ENCODE measurements at places on chromosomes 16 and 17.

GRCh38 chr17:75270966-75271232, at the start of gene MIF4GD:
MIF4GD (minus strand) TSS chr17:75271231; CDS start chr17:75270195, 1,036 bp downstream.
- no peak for DNase-seq

- DNase-seq: no peak
These were observed 108.9 kb upstream of the CIBAR2 start for GRCh38 chr16:85220964-85221731.

DNA sequence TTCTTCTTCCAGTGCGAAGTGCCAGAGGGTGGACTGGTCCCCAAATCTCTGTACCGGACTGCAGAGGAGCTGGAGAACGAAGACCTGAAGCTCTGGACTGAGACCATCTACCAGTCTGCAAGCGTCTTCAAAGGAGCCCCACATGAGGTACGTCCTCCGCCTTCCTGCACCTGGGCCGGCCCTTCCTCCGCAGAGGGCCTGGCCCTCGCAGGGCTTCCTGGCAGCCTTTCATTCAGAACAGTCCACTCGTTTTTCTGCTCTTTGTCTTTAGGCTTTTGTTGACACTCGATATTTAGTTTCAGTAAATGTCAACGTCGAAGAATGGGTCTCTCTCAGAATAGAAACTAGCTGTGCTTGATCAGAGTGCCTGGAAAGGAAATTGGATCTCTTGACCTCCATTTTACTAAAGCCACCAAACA, 68.6 kb downstream of the SEC14L1 start:
- no peak for DNase-seq

GRCh38 chr17:73711184-73711583, 66.9 kb upstream of the SDK2 start:
- peak; percentile 35 for DNase-seq

DNA sequence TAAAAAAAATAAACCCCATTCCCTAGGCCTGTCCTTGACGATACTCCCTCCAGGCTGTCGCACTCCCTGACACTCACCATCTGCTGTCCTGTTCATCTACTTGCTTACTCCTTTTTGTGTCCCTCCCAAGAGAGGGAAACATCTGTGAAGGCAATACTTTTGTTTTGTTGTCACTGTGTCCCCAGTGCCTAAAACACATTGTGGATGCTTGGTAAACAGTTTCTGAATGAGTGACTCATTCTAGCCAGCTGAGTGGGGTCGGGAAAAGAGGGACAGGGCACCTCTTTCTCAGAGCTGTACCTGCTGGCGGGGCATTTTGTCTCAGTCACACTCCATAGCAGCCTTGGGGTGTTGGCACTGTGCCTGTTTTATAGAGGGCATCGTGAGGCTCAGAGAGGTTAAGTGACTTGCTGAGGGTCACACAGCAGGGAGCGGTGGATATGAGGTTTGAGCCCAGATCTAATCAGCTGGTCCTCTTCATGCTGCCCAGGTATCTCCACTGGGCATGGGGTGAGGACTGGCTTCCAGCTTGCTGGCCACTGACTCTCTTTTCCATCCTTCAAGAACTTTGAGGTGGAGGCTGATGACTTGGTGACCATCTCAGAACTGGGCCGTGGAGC, 15.6 kb downstream of the MAP2K3 start:
- no peak for DNase-seq

DNA sequence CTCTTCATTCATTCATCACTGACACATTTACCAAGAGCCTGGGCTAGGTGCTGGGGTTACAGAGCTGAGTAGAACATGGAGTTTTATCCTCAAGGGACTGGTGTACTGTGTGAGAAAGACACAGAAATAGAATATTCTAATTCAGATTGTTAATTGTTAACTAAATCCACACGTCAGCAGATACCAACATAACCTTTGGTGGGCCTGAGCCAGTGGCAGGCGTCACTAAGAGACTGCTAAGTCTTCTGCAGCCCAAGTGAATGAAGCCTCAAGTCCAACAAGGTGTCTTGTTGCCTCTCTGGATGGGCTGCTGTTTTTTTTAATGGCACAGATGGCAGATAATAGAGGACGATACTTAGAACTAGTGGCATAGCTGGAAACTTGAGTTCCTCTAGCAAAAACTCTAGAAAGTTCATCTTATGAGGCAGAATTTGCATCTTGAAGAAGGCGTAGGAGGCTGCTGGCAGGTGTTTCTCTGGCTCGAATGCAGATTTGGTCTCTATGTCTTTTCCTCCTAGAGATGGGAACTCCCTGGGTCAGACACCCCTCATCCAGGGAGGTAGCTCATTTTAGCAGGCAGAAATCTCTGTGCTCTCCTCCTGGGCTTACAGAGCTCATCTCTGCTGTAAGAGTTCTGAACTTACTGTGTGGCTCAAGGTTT, 179.5 kb downstream of the NTN1 start:
- DNase-seq: no peak

- no peak for DNase-seq
These were observed 19.4 kb downstream of the NATD1 start for GRCh38 chr17:21233581-21234347.

- DNase-seq: no peak
These were observed 109.1 kb upstream of the CDC42EP4 start for GRCh38 chr17:73420897-73421296.

- DNase-seq: no peak
These were observed 26.0 kb downstream of the COPZ2 start for GRCh38 chr17:48011405-48012150.

DNA sequence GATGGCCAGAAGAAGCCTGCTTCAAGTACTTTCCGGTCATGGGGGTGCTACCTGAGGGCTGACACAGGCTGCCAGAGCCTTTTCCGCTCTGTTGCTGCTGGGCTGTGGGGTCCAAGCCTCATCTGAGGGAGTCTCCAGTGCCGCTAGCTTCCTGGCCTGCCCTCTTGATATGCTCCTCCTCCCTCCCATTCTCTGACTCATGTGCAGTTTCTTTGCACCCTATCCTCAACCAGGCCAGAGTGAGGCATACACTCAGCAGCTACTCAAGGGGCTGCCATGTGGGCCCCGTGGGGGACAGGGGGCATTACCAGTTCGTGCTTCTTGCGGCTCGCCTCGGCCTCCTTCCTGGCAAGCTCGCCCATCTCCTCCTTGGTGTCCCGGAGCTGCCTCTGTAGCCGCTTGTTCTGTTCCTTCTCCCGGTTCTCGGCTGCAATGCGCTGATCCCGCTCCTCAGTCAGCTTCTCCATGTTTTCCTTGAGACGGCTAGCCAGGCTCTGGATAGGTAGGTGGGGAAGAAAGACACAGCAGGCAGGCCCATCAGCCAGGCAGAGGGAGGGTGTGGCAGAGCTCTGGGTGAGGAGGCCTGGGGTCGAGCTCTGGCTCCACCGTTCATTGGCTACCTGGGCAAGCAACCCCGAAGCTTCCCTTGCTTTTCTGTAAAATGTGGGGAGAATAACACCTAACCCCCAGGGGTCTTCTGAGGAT, 43.8 kb downstream of the PIPOX start:
- DNase-seq: no peak

- DNase-seq: no peak
These were observed 60.5 kb downstream of the NF1 start for GRCh38 chr17:31155208-31155810.

- no peak for DNase-seq
These were observed 16.0 kb downstream of the CENPX start for GRCh38 chr17:82006468-82007227.

- DNase-seq: no peak
These were observed 5.9 kb upstream of the ARMC7 start for GRCh38 chr17:75103601-75104554.

DNA sequence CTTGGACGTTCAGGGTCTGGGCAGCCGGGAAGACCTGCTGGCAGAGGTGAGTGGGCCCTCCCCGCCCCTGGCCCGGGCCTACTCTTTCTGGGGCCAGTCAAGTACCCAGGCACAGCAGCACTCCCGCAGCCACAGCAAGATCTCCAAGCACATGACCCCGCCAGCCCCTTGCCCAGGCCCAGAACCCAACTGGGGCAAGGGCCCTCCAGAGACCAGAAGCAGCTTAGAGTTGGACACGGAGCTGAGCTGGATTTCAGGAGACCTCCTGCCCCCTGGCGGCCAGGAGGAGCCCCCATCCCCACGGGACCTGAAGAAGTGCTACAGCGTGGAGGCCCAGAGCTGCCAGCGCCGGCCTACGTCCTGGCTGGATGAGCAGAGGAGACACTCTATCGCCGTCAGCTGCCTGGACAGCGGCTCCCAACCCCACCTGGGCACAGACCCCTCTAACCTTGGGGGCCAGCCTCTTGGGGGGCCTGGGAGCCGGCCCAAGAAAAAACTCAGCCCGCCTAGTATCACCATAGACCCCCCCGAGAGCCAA, 8.6 kb upstream of the ABCC3 start:
- no peak for DNase-seq
